ENCODE measurements at places on chromosomes 3 and 15.
A peak's percentile ranks its signal among the peaks of the same experiment; 100 is the strongest.

GRCh38 chr15:100106732-100107131 is 235.0 kb downstream of the ADAMTS17 start:
- DNase-seq: no peak

DNA sequence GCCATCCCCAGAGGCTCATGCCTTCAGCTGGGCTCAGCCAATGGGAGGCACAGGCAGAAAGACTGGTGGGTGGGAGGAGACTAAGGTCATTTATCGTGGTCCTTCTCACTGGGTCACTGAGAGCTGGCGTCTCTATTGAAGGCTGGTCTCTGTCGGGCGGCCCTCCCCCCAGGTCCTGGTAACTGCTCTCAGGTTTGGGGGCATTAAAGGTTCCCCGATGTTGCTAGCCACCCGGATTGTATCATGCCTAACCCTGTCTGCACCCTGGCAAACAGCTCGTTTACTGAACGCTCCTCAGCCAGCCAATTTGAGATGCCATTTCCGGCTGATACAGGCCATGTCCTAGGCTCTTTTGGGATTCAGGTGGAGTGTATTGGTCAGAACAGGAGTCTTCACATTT is 10.5 kb downstream of the SELENOS start:
- DNase-seq: no peak

- DNase-seq: peak; percentile 74
Measured at GRCh38 chr3:133927540-133928066, 31.9 kb upstream of the RAB6B start.

- no peak for DNase-seq
Measured at GRCh38 chr3:66432767-66433521, 67.9 kb downstream of the LRIG1 start.

DNA sequence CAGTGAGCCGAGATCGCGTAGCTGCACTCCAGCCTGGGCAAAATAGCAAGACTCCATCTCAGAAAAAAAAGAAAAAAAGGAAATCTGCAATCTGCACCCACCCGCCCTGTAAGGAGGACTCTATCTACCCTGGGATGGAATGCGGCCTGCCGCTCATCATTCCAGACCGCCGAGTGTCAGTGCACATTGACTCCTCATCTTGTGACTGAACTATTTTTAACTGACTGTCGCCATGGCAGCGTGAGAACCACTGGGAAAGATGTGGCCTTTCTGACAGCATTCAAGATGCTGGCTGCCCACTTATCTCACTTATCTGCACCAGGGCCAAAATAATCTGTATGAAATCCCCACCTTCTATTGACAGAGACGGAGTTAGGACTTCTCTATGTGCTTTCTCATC is 38.8 kb upstream of the ANKRD34C start:
- DNase-seq: no peak

GRCh38 chr3:161400650-161401049 is 29.3 kb upstream of the SPTSSB start:
- DNase-seq: no peak

DNA sequence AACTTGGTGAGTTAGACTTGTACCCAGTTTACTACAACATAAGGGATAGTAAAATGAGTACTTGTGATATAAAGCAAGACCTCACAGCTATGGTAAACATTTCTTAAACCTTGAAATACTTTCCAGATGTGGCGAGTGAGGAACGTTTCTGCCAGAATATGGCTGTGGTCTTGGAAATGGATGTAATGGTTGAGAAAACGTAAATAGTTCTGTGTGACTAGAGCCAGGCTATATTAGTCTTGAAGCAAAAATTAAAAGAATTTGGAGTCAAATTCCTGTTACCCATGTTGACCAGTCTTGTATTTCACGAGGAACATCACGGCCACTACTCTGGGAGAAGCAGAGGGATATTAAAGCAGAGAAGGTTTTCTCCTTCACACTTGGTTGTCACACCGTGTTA is 15.3 kb downstream of the OR4F15 start:
- DNase-seq: no peak
